ENCODE measurements at places on chromosomes 16 and 17. TPM values are rescaled to one million over a fixed set of nuclear protein-coding genes. Genes with fewer than 3 reads are reported as not detected.

DNA sequence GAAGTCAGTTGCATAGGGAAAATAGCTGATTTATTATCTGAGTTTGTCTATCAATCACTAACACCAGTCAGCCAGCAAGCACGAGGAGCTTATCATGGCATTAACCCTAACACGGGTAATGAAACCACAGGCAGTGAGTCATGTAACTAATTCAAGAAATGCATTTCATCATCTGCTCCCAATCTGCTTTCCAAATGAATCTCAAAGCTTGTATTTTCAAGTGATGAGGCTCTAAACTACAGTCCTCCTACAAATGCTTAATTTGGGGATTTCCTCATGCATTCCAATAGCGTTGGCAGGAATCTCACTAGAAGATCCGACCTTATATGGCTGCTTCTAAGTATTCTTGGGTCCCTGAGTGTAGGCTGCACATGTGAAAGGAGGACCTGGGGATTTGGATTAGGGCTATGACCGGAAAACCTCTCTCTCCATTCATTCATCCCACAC is 118.4 kb upstream of the HSBP1 start:
- no peak overlapping the region for H3K27ac ChIP-seq
- DNase-seq: no peak
- H3K27me3 ChIP-seq: no peaks in the 10 kb centered on the region
- no peak overlapping the region for H3K4me3 ChIP-seq
- no peaks in the 10 kb centered on the region for H3K4me1 ChIP-seq
- no peaks in the 10 kb centered on the region for H3K36me3 ChIP-seq

DNA sequence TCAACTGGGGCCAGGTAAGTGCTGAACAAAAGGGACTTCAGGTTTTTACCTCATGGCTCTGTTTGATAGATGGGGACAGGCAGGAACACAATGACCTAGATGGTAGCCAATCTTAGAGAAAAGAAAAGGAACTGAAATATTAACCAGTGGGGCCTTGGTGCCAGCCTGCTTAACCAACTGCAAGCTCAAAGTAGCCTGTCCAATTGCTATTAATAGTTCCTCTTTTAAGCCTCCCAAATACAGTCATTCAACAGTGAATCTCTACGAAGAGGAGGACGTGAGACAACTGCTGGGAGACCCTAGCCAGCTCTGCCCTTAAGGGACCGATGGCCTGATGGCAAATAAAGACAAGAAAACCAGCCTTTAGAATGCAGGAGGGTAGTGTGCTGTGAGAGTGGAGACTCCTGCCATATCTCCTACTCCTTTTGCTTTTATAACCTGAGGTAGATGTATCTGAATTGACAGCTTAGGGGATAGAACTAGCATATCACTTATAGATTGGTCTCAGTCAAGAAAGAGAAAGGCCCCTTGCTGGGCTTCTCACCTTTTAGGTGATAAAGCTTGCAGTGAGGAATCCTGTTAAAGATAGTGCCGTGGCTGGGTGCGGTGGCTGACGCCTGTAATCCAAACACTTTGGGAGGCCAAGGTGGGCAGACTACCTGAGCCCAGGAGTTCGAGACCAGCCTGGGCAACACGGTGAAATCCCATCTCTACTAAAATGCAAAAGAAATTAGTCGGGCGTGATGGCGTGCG is 28.3 kb downstream of the ARSG start:
- DNase-seq: no peak
- no peak overlapping the region for H3K27ac ChIP-seq
- H3K36me3 ChIP-seq: no peaks in the 10 kb centered on the region
- no peaks in the 10 kb centered on the region for H3K4me1 ChIP-seq
- no peaks in the 10 kb centered on the region for H3K27me3 ChIP-seq
- H3K4me3 ChIP-seq: no peak overlapping the region

- H3K4me3 ChIP-seq: no peak overlapping the region
- H3K27ac ChIP-seq: no peak overlapping the region
- no peak for DNase-seq
- no peaks in the 10 kb centered on the region for H3K27me3 ChIP-seq
- H3K36me3 ChIP-seq: no peaks in the 10 kb centered on the region
- peaks cover 3% of the 10 kb centered on the region for H3K4me1 ChIP-seq
These were observed 475.1 kb downstream of the WWOX start for GRCh38 chr16:78574571-78574970.

DNA sequence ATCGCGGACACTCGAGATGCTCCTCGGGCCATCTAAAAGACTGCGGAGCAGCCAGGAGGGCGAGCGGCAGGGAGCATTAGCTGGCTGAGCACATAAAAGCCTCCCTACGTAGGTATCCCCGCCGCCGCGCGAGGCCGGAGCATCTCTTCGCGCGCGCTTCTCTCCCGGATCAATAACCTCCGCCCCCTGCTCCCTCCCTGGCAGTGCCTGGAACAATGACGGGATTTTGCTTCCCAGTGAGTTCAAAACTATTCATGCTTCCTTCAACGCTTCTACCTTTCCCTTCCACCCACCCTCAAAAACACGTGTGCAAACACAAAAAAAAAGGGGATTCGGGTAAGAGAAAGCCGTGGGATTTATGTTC is 984 bp downstream of the CENPV start:
- peak; percentile 70 for DNase-seq
- H3K36me3 ChIP-seq: peaks cover 6% of the 10 kb centered on the region
- H3K4me1 ChIP-seq: no peaks in the 10 kb centered on the region
- no peaks in the 10 kb centered on the region for H3K27me3 ChIP-seq
- H3K4me3 ChIP-seq: peak overlapping the region; percentile 28

DNA sequence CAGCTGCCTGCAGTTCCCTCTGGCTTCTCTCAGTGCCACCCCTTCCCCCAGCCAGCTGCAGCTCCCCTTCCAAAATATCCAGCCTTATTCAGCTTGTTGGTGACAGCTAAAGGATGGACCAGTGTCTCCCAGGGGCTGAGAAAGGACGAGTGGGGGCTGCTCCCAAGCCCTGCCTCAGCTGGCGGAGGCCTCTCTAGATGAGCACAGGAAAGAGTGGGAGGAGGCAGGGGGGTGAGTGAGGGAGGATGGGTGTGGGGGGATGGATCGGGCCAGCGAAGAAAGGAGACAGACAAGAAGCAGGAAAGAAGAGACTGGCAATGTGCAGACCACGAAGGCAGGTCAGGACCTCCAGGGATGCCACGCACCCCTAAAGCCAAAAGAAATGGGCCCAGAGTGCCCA is 17.5 kb downstream of the PIPOX start:
- H3K4me3 ChIP-seq: no peak overlapping the region
- no peaks in the 10 kb centered on the region for H3K27me3 ChIP-seq
- H3K27ac ChIP-seq: no peak overlapping the region

DNA sequence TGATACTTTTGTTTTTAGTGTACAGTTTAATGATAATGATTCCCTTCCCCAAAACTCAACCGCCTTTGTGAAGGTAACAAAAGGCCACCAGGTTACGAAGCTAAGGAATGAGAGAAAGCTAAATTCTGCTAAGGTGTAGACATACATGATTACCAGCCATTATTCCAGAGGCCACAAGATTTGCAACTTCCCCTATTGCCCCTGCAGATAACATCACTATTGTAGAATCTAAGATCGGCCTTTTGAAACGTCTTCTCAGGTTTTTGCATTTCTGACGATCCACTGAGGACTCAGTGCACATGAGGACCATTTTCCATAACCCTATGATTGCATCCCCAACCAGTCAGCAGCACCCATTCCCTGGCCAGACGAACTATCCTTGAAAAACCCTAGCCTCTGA is 33.9 kb upstream of the SNN start:
- peaks cover 33% of the 10 kb centered on the region for H3K4me1 ChIP-seq
- no peak for DNase-seq
- no peaks in the 10 kb centered on the region for H3K27me3 ChIP-seq

MAF gene
- 49.2 TPM for total RNA-seq

MYH1 gene
- total RNA-seq: not detected

DNA sequence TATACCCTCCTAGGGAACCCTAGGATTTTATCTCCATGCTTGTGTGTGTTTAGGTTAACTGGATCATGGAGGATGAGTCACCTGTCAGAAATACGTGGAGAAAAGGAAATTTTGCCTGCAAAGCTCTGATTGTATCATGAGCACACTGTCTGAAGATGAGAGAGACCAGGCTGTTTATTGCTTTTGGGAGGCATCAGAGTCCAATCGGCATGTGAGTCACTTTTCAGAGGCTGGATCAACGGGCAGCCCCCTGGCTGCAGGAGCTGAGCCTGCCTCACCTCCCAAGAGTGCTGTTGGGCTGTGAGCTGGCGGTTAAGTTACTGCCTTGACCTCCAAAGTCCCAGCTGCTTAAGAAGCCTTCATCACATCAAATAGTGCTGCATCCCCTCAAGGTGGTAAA is 41.5 kb upstream of the MED9 start:
- H3K4me3 ChIP-seq: no peak overlapping the region
- H3K27ac ChIP-seq: no peak overlapping the region
- no peaks in the 10 kb centered on the region for H3K27me3 ChIP-seq
- H3K4me1 ChIP-seq: no peaks in the 10 kb centered on the region
- DNase-seq: no peak
